Activated CD4-positive, CD25-positive, alpha-beta regulatory T cell treated with anti-CD3 and anti-CD28 coated beads, Interleukin-2, amount 50 U/mL, for 72 hours (primary cell): ENCODE measurements at places on chromosomes 7 and 10.

DNA sequence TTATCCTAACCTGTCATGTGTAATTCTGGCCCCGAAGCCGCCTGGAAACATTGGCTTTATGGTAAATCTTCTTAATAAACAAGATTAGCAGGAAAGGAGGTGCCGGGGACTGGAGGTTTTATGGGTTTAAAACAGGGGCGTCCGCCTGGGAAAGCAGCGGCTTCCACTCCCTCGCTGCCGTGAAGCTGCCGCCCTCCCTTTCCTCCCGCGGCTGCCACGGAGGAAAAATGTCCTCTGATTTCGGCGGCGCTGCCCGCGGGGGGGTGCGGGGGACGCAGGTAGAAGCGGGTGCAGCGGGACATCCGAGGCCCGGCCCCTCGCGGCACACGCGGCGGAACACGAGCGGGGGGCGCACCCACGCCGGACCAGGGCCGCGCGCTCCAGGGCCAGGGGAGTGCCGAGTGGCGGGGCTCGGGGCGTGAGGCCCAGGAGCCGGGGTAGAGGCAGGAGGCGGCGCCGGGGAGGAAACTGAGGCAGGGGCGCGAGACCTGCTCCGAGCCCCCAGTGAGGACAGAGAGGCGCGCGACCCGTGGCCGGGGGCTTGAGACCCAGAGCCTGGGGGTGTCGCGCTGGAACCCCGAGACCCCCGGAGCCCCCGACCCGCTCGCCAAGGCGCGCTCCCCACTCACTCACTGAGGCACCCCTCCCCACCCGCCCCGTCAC, 993 bp downstream of the PTPRN2 start:
- DNase-seq = no peak

GRCh38 chr7:130695840-130696239, 9.5 kb upstream of the TSGA13 start:
- no peak for DNase-seq

GRCh38 chr10:63504145-63504881, 16.9 kb upstream of the REEP3 start:
- DNase-seq = no peak

DNA sequence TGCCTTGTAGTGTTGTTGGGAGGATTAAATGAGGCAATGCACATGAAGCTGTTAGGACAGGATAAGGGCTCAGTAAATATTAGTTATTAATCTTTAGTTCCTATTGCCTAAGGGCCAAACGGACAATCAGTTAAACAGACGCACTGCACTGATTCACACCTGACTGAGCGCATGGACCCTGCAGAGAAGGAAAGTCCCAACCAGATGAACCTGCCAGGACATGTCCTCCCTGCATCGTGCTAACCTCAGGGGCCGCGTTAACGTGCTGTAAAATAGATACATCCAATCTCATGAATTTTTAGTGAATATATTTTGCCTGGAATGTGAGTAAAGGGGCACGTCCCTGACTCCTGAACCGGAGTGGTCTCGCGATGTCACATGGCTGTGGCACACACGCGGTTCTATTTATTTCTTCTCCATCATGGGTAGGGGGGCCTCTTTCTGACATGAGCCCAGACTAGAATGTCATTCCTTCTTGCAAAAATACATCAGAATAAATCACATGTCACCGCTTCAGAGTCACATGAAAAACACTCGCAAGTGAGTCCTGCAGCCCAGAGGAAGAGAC, 12.3 kb downstream of the ADARB2 start:
- DNase-seq = no peak

DNA sequence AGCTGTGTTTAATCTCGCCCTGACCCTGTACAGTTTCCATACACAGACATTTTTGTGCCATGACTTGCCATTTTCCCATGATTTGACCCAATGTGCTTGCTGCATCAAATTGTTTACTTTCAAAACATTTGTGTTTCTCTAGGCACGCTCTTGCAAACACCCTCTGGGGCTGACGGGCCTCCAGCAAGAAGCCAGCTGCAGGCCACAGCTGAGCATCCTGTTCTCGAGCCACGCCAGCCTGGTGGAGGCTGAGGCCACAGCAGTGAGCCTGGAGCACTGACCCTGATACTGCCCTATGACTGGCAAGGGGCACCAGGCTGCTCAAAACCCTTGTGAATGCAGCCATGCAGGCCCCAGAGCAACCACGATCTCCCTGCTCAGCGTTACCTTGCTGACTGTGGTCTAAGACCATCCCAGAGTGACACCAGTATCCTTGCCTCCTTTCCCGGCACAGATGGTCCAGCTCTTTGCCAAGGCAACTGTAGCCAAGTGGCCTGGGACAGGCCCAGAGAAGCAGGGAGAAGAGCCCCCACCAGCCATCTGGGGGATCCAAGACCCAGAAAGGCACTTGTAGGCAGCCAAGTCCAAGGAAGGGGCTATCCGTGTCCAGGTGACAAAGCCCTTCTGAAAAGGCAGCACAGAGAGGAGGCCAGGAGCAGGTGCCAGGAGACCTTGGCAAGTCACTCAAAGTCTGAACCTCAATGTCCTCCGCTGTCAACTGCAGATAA, 78.5 kb downstream of the OAT start:
- peak; percentile 15 for DNase-seq

- DNase-seq = no peak
These were observed 390.0 kb downstream of the TNS3 start for GRCh38 chr7:47191876-47192291.

- DNase-seq = no peak
These were observed 312.8 kb upstream of the PRKCQ start for GRCh38 chr10:6892864-6893263.

DNA sequence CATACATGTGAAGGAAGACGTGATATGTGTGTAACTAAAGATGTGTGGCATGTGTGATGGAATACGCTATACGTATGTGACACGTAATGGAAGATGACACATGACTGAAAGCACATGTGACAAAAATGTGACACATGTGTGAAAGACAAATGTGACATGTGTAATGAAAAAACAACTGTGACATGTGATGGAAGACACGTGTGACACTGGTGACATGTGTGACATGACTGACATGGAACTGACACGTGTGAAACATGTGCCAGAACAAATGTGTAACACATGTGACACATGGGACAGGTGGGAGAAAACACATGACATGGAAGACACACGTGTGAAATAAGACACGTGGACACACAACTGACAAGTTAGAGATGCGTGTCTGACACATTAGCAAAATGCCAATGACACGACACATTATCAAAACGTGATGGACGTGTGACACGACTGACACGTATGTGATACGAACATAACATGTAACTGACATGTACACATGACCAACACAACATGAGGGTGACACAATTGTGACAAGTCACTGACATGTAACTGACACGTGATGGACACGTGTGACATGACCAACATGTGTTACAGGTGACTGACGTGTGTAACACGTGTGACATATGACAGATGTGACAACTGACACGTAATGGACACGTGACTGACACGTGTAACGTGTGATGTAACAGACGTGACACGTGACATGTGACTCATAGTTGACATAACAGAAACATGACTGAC, 24.4 kb downstream of the CRPPA start:
- DNase-seq = no peak

GRCh38 chr7:29207162-29207801, 12.7 kb downstream of the CHN2 start:
- DNase-seq = no peak

DNA sequence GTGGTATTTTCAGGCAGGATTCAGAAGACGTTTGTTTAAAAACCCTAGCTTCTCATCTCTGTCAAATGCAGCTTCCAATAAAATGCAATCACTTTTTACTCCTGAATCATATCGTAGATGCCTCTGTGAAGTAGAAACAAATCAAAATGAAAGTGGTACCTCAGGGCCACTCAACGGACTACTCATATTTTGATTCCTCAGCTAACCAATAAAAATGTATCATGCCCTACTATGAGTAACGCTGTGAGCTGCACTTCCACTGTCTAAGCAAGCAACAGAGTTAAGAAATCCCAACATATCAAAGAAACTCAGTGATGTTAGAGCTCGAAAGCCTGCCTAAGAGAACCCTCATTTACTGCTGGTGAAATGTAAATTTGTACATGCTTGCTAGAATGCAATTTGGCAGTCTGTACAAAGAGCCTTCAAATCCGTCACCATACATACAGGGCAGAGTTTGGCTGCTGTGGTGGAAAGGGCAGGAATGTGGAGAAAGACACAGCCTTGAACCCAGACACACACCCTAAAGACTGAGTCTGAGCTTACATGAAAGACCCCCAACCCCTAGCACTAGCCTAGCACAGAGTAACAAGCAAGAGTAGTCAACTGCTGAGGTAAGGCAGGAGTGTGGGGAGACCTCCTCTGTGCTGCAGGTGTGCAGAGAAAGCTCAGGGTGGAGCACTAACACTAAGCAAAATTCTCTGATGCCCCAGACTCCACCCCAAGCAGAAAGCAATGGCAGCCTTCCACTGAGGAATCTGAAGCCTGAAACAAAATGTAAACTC, 151.5 kb downstream of the ANK3 start:
- DNase-seq = no peak

DNA sequence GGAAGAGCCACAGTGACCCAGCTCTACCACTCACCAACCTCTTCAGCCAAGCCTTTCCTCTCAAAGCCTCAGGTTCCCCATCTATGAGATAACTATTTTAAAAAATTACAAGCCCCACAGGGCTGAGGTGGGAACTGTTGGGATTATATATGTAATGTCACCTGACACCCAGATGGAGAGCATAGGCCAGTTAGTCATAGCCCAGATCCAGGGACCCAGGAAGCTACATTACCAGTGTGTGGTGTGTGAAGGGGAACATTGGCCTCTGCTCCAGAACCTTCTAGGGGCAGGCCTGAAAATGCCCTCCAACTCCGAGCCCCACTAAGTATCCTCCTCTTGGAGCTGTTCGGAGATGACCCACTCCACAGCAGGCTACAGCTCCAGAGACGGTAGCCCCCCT, 162.4 kb downstream of the NRF1 start:
- DNase-seq = no peak

GRCh38 chr10:131755200-131755599, 145.6 kb upstream of the PPP2R2D start:
- no peak for DNase-seq

DNA sequence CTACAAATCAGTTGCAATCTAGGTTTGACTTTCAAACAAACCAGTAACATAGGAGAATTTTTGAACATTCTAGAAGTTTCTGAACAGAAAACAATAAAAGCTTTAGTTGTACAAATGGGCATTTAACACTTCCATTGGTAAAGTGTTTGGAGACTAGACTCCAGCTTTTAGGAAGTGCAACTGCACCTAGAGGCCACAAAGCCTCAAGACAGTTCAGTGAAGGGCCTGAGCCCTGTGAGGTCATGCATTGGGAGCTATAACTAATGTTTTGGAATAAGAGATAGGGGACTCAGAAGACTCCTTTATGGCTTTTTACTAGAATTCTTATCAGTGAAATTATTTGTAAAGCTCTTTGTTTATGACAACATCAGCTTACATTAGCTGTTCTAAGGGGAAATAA, 3.0 kb upstream of the EPHB6 start:
- no peak for DNase-seq

- DNase-seq = no peak
These were observed 73.5 kb upstream of the GLCCI1 start for GRCh38 chr7:7895004-7895650.

GRCh38 chr7:43631559-43631958, 48.7 kb downstream of the STK17A start:
- DNase-seq = no peak

DNA sequence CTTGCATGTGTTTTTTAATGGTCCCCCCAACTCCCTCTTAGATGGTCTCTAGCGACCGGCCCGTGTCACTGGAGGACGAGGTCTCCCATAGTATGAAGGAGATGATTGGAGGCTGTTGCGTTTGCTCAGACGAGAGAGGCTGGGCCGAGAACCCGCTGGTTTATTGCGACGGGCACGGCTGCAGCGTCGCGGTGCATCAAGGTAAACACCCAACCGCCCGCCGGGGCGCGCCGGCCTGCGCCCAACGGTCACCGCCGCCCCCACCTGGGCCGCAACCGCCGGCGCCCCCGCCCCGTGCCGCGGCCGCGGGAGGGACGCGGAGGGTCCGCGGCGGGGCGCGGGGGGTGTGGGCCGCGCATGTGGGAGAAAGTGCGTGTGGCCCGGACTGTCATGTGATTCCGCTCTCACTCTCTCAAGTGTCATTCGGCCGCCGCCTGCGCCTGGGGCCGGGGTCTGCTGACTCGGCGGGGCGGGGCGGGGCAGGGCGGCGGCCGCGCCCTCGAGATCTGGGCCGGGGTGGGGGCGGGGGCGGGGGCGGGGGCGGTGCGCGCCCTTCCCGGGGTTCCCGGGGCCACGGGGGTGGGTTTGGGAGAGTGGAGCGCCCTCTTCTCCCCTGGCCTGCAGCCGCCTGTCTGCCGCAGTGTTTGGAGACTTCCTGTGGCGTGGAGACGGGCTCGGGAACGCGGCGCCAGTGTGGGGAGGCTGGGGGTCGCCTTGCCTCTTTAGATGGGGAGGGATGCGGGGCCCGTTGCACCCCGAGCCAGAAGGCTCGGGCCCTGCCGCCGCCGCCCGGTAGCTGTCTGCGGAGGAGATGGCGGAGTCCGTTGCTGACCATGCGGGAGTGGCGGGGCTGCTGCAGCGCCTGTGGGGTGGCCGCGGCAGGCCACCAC, 817 bp downstream of the MLLT10 start:
- peak; percentile 60 for DNase-seq

- DNase-seq = no peak
These were observed 105.5 kb downstream of the SLIT1 start for GRCh38 chr10:97080051-97080776.

DNA sequence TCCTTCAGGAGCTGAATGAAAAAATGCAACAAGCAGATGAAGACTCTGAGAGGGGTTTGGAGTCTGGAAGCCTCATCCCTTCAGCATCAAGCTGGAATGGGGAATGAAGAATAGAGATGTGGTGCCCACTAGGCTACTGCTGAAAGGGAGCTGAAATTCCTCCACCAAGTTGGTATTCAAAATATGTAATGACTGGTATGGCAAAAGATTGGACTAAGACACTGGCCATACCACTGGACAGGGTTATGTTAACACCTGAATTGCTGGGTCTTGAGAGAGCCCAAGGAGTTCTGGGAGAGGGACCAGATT, 5.4 kb downstream of the IFIT2 start:
- DNase-seq = no peak

- peak; percentile 87 for DNase-seq
These were observed at the start of gene CDK13 for GRCh38 chr7:39949971-39950472. Gene CDK13, plus strand, starts transcription at chr7:39950256. Its CDS starts 386 bp downstream, at chr7:39950642.

DNA sequence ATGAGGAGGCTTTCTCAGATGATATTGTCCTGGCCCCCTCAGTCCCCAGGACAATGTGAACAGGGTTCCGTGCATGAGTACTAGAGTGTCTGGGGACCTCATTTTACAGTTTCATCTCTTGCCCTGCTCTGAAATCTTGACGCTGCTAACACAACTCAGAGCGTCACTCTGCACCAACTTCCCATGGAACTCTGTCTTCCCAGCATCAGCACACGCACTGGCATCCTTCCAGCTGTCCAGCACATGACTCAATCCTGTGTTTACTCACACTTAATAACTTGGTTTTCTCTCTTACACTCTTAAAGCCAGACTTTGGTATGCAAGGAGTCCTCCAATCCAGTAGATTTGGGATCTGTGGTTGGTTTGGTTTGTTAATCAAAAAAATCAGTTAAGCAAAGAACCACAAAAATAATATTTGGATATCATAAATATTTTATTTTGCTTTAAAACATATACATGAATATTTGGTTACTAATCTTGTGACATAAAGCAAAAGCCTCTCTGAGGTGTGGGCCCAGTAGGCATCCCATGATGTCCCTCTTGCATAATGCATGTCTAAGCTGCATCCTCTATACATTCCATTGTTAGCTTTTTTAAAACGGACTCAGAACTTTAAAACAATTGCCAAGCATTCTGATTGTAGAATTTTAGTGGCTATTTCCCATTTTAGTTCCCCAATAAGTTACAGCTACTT, 131.0 kb downstream of the CXCL12 start:
- DNase-seq = no peak

- peak; percentile 35 for DNase-seq
These were observed 47.3 kb downstream of the MYPN start for GRCh38 chr10:68156373-68157185.
